ENCODE measurements at places on chromosomes 1 and 21.

- no peak for DNase-seq
Measured at GRCh38 chr1:29105822-29106221, 17.9 kb downstream of the TMEM200B start.

DNA sequence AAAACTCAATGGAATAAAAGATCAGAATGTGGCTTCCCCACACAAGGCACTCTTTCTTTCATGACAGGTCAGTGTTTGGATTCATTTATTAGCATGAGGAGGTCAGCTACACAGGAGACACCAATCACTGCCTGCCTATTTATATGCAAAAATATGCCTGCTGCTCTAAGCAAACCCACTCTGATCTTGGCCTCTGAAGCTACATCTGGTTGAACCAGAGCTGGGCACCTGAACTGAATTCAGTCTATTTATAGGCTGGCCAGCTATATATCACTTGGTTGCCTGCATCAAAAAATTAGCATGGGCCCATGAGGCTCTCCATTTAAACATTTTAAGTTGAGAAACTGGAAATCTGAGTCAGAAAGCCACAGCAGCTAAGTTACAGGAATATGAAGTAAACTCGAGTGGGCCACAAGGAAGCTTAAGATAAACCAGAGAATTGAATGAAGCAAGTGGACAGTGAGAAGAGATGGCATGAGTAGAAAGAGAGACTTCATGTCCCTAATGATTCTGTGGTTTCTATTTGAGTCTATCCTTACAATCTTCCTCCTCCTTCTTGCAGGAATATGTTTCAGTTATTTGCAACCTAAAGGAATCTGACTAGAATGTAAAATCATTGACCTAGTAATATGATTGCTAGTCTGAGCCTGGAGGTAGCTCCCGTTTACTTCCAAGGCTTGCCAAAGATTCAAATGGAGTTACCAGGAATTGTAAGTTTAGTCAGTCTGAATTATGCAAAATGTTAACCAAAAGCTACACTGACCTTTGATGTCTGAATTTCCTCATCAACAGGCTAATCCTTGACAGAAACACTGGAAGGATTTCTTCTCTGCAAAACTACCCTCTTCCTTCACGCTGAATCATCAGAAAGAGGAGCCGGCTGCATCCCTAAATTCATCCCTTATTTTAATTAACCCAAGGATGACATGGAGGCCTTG, 17.7 kb downstream of the DDAH1 start:
- peak; percentile 31 for DNase-seq

DNA sequence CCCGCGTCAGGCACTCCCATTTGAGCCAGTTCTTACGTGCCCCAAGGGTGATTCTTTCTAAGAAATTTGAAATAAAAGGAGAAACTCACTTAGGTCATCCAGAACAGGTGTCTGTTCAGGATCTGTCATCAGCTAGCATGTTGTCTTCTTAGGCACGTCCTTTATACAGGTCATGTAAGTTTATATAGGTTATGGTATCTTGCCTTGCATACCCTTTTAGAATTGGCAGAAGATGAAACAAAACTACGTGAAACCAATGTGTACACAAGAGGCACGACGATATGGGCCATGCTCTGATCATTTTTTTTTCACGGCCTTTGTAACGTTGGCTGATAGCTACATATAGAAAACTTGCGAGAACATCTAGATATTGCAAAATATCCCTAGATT, 579 bp upstream of the GTF2B start:
- DNase-seq, result no peak

DNA sequence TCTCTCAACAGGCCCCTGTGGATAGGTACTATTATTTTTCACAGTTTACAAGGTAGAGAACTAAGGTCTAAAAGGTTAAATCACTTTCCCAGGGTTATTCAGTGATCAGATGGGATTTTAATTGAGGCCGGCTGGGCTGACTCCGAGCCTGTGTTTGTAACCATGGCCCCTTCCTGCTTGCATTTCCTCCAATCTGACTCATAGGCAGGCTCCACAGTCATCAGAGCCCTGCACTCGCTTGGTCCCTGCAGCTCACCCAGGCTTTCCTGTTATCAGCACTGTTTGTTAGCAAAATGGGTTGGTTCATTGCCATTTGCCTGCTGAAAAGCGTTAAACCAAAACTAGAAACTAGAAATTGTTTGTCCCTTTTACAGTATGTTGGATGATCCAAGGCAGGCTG, 41.4 kb upstream of the LMX1A start:
- peak; percentile 78 for DNase-seq

GRCh38 chr1:20947409-20947808, 160.3 kb upstream of the HP1BP3 start:
- DNase-seq, result no peak

DNA sequence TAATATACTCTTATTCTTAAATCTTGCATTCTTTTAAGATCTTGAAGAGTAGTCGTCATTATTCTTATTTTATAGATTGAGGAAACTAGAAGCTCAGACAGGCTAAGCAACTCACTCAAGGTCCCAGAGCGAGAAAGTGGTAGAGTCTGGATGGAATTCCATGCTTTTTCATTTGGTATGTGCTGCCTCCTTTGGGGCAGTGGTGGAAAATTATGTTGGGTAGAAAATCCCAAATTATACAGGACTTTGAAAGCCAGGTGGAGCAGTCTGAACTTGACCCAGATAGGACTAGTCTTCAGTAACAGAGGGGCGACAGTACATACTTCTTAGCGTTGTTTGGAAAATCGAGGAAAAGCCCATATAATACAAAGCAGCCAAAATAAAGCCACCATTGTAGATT, 205.6 kb downstream of the ATG4C start:
- no peak for DNase-seq

- no peak for DNase-seq
Measured at GRCh38 chr1:45405636-45406035, 65.4 kb upstream of the MUTYH start.

DNA sequence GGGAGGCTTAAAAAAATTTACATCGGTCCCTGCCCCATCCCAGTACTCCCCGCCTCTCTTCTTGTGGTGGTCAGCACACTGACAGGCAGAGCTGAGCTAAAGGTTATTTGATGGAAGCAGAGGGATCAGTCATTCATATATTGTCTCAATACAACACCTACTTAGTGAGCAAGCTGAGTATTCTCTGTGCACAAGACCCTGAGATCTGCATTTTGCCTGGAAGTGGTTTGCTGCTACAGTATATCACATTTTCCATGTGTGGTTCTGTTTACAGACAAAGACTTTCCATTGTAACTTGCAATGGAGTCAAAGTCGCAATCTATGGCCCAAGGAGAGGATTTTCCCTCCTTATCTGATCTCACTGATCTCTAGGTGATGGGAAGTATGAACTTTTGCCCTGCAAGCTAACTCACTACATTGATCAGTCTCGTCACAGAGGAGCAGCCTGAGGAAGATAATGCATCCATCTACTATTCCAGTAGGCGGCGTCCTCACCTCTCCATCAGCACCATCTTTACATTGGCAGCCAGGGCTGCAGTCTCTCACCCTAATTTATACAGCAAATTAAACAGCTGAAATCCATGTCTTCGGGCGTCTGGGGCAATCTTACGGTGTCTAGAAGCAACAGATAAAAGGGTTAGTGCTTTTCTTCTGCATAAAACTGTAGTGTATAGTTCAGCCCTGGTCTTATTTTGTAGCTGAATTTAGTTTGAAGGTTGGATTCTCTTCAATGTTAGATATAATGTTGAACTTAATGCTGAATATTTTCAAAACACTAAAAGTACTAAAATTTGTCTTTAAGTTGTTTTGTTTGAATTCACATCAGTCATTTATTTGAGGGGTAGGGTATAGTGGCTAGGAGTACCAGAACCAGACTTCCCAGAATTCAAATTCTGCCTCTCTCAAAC, 3.2 kb upstream of the TRAF5 start:
- peak; percentile 61 for DNase-seq

DNA sequence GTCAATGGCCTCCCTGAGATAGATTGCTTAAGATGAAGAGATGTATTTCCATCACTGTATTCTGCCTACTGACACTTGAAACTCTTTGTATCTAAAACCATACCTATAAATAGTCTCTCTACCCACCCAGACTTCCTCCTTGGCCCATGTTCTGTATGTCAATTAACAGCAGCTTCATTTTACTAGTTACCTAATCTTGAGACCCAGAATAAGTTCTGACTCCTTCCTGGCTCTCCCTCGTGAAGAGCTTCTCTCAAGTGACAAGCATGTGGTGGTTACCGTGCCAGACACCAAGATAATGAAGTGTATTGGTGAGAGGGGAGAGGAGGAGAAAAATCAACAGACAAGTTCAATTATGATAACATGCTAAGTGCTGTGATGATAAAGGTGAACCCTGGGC, 128.8 kb upstream of the RAVER2 start:
- no peak for DNase-seq

GRCh38 chr1:4129693-4130092, 229.6 kb upstream of the C1orf174 start:
- no peak for DNase-seq

GRCh38 chr1:154414606-154415005, 9.5 kb downstream of the IL6R start:
- DNase-seq, result no peak

DNA sequence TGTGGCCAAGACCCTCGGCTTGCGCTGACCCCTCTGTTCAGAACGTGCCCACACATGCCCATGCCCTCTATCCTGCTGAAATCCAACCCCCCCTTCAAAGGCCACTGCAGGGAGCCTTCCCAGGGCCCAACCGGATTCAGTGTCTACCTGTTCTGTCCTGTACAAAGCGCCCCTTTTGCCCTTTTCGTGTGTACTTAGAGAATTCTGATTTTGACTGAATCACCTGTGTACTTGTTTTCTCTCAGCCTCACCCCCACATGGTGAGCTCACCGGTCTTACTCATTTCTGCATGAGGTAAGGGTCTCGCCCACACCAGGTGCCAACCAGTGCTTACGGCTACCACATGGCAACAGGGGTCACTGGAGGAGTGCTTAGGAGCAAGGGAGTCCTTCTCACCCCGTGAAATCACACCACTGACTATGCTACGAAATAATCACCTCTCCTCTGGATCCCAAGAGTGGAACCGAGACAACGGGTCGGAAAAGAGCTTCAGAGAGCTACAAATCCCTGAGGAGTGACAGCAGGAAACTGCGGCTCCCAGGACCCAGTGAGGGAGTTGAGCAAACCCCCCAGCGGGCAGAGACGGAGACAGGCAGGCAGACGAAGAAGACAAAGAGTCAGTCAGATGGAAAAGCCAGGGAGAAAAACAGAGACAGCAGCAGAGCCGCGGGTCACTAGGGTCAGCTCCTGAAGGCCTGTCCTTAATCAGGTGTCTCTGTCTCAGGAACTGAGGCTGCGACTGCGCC, 2.1 kb upstream of the S100A2 start:
- DNase-seq, result peak; percentile 33

All from fibroblast of skin of abdomen (primary cell).